ENCODE measurements at places on chromosomes 16 and 17.

- no peak for DNase-seq
These were observed 1.6 kb downstream of the SUMO2 start for GRCh38 chr17:75181110-75181509.

DNA sequence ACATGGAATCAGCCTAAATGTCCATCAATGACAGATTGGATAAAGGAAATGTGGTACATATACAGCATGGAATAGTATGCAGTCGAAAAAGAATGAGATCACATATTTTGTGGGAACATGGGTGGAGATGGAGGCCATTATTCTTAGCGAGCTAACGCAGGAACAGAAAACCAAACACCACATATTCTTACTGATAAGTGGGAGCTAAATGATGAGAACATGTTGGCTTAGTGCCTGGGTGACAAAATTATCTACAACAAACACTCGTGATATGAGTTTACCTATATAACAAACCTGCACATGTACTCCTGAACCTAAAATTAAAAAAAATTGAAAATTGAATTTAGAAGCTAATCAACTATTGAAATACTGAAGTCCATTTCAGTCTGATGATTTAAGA, 6.1 kb downstream of the ANKS4B start:
- DNase-seq, result no peak

DNA sequence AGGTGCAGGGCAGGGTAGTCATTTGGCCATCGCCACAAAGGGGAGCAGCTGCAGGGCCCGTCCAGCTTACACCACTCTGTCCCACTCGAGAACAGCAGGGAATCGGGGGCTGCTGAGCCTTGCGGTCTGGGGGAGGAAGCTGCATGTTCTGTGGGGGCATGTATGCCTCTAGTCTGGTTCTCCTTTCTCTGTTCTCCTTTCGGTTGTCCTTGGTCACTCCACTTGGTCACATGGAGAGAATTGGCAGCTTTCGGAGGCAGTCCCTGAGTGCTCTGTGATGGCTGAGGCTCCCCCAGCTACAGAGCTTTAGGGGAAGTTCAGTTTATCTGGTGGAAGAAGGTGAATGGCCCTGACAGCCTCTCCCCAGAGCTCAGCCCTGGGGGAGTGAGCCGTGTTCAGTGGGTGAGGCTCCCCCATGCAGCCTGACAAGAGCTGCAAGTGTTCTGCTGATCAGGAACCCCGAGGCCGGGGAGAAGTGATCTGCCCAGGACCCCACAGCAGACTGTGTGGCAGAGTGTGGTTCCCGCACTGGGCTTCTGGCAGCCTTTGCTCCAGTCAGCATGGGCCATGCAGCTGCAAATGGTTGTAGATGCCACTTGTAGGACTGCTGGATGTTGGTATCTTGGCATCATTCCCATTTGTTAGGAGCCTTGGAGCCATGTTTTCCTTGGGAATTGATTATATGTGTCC, 22.3 kb upstream of the SMPD3 start:
- DNase-seq, result no peak

- DNase-seq, result no peak
These were observed 3.8 kb upstream of the RUNDC3A start for GRCh38 chr17:44304651-44305050.

- DNase-seq, result no peak
These were observed 439.8 kb upstream of the DYNLRB2 start for GRCh38 chr16:80100846-80101451.

GRCh38 chr17:68832109-68832802, 122.9 kb downstream of the ABCA8 start:
- DNase-seq, result no peak

- DNase-seq, result no peak
These were observed 3.8 kb downstream of the SHISA6 start for GRCh38 chr17:11244776-11245175.

GRCh38 chr17:39653662-39654331, 11.4 kb upstream of the TCAP start:
- DNase-seq, result peak; percentile 65

GRCh38 chr16:87160234-87160636, 157.0 kb downstream of the C16orf95 start:
- no peak for DNase-seq
